ENCODE measurements at places on chromosomes 3 and 15. TPM values are rescaled to one million over a fixed set of nuclear protein-coding genes. Genes with fewer than 3 reads are reported as not detected.

DUOX1 gene
- total RNA-seq = not detected

C2CD4B gene
- total RNA-seq = 0.77 TPM

CPNE9 gene
- not detected for total RNA-seq

CADPS gene
- total RNA-seq = under 0.01 TPM

SPESP1 gene
- 4.8 TPM for total RNA-seq

CHST2 gene
- 62.1 TPM for total RNA-seq

GPR176 gene
- total RNA-seq = 54.9 TPM

WDR93 gene
- not detected for total RNA-seq

REC114 gene
- total RNA-seq = not detected

KLHL40 gene
- total RNA-seq = 0.17 TPM

MEGF11 gene
- total RNA-seq = not detected
